Activated CD4-positive, alpha-beta T cell treated with anti-CD3 and anti-CD28 coated beads, Interleukin-10, Interleukin-2, amounts not matched to agents 100 ng/mL and 50 ng/mL, durations not matched to agents 16 hours and 8 hours (primary cell): ENCODE measurements at places on chromosomes 16 and 17.

GRCh38 chr17:19502517-19502916, 31.1 kb upstream of the SLC47A1 start:
- peak; percentile 73 for DNase-seq

GRCh38 chr16:2856061-2856670, 1.8 kb downstream of the PRSS22 start:
- DNase-seq, result no peak

DNA sequence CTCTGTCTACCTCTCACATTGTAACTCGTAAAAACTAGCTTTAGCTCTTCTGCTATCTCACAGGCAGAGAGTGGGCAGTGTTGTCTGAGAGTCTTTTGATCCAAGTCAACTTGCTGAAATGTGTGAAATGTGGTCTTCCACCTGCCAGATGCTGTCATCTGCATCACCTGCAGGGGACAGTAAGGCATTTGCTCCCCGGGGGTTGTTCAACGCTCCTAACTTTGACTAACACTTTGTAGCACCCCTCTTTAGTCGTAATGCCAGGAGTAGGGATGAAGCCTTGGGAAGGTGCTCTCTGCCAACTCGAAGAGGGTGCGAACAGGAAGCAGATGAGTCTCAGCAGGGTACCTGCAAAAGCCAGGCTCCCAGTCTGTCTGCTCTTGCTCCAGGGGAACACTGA, 36.1 kb downstream of the SNX11 start:
- DNase-seq, result no peak

- DNase-seq, result no peak
Observed at GRCh38 chr17:60352569-60352968, 39.4 kb downstream of the USP32 start.

- no peak for DNase-seq
Observed at GRCh38 chr17:32267690-32268205, 2.1 kb downstream of the RHBDL3 start.

GRCh38 chr17:81142301-81143199, 22.8 kb upstream of the PVALEF start:
- DNase-seq, result peak; percentile 55
